ENCODE measurements at places on chromosomes 6 and 20.

GRCh38 chr20:47907031-47907675, 121.9 kb upstream of the SULF2 start:
- DNase-seq = no peak

DNA sequence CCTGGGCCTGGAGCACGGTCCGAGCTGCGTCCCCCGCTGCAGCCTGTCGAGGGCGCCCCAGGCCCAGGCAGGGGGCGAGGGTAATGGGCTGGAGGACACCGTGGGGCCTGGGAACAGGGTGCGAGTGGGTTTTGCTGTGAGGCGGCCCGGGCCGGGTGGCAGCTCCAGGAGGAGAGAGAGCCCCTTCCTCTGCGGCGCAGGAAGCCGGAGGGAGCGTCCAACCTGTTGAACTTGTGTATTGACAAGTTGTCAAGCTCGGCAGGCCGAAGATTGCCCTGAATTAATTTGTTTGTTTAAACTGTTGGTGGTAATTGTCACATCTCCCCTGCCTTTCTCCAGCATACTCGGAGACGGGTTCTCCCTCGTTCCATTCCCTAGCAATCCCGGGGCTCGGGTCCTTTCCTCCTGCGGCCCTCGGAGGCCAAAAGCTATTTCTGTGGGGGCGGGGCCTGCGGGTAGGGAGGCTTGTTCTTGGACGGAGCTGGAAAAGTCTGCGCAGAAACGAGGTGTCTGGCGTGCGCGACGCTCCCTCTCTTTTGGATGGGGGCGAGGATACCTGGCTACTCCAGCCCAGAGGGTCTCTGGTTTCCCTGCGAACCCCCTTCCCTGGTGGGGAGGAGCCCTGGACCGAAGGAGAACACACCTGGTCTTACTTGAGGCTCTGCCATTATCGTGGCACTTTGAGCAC, 9.9 kb downstream of the NR2E1 start:
- DNase-seq = no peak

DNA sequence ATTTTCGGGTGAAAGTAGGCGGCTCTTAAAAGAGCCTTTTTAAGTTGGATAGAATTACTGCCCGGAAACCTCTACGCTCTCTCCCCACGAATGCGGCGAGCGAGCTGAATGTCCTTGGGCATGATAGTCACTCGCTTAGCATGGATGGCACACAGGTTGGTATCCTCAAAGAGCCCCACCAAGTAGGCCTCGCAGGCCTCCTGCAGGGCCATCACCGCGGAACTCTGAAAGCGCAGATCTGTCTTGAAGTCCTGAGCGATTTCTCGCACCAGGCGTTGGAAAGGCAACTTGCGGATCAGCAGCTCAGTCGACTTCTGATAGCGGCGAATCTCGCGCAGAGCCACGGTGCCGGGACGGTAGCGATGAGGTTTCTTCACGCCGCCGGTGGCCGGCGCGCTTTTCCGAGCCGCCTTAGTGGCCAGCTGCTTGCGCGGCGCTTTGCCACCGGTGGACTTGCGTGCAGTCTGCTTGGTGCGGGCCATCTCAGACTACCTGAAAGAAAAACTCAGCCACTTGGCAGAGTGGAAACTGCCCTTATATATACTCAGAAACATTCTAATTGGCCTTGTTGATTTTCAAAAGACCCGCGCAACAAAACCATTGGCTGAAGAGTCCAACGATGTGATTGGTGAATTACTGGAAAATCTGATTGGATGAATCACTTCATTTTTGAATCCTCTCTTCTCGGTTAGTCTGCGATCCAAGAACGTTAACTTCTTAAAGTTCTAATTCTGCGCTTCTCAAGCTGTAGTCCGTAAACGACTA, 93.9 kb upstream of the BTN3A2 start:
- no peak for DNase-seq

DNA sequence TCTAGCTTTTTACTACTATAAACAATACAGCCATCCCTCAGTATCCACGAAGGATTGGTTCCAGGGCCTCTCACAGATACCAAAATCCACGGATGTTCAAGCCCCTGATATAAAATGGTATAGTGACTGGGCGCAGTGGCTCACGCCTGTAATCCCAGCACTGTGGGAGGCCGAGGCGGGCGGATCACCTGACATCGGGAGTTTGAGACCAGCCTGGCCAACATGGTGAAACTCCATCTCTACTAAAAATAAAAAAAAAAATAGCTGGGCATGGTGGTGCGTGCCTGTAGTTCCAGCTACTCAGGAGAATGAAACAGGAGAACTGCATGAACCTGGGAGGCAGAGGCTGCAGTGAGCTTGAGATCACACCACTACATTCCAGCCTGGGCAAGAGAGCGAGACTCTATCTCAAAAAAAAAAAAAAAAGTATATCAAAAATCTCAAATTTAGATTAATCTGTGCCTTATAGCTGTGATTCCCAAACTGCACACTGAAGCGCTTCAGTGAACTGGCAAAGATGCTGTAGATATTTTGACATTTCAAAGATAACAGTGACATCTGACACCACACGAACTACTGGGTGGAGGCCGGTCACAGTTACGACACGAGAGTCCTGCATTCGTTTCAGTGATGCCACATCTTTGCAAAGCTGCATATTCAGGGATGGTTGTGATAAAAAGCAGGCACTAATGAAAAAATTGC, 38.3 kb downstream of the MRS2 start:
- no peak for DNase-seq

DNA sequence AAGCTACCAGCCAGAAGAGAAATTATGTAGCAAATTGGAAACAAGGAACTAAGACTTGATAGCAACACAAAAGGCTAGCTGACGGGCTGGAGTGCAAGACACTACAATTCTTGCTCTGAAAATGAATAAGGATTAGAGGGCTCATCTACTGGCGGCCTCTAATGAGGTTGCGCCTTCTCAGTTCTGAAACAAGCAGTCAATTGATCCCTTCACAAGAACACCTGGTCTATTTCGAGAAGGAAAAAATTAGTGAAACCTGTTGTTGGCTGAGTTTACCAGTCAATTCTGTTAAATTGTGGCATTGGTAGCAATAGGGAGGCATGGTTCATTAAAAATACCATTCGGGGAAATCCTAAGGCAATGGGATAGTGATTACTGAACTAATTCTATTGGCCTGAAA, 74.8 kb upstream of the JARID2 start:
- DNase-seq = no peak
